ENCODE measurements at places on chromosomes 2 and 18.

DNA sequence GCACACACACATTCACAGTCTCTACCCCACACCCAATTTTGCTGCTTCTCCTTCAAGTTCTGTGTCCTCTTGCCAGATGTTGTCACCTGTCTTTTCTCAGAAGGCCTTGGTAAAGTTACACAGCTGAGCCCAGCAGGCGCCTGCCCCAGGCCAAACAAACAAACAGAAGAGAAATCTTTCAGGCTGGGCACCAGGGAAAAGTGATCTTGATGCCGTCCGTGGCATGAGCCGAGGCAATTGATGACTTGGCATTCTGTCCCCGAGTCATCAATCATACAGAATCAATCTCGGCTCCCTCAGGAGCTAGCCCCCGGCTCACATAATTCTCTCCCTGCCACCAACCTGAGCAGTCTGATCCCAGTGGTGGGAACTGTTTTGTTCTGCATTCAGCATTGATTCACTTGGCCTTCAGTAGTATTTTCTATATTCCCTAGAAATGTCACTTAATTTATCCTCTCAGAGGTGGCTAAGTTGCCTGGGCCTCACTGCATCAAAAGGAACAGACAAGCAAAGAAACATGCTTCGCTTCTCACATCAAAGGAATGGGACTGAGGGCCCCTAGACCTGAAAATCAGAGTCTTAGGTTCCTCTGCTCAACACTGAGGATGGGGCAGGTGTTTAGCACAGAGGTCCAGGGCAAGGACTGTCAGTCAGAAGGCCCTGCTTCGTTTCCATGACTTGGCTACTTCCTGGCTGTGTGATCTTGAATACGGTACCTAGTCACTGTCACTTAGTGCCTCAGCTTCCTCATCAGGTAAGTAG lies 278.8 kb upstream of the CELF4 start:
- no peak for DNase-seq

GRCh38 chr18:51092117-51092516 lies 62.1 kb downstream of the SMAD4 start:
- no peak for DNase-seq

- DNase-seq: no peak
Measured at GRCh38 chr2:239118675-239119211, 270.9 kb downstream of the TWIST2 start.

DNA sequence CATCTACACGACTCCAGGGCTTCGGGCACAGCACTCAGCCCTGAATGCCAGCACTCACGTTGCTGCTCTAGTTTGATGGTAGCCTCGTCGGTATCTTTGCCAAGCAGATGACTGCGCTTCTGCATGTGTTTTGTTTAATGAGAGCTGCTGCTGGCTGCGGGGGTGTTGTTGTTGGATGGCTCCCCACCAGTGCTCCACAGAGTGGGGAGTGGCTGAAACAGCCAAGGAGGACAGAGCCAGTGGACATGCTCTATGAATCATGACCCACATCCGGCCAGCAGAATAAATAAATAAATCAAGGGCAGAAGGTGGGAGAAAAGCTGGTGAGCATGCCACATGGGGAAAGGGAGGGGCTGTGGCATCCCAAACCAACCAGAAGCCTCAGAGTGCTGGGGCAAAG lies 131.2 kb upstream of the SOX11 start:
- no peak for DNase-seq

GRCh38 chr2:220478305-220479058 lies 851.1 kb downstream of the SLC4A3 start:
- no peak for DNase-seq

GRCh38 chr2:41900101-41900577 lies 147.7 kb upstream of the PKDCC start:
- no peak for DNase-seq

- DNase-seq: no peak
Measured at GRCh38 chr18:8754995-8755960, 49.9 kb downstream of the MTCL1 start.

- no peak for DNase-seq
Measured at GRCh38 chr18:79617511-79618500, 61.8 kb upstream of the CTDP1 start.

DNA sequence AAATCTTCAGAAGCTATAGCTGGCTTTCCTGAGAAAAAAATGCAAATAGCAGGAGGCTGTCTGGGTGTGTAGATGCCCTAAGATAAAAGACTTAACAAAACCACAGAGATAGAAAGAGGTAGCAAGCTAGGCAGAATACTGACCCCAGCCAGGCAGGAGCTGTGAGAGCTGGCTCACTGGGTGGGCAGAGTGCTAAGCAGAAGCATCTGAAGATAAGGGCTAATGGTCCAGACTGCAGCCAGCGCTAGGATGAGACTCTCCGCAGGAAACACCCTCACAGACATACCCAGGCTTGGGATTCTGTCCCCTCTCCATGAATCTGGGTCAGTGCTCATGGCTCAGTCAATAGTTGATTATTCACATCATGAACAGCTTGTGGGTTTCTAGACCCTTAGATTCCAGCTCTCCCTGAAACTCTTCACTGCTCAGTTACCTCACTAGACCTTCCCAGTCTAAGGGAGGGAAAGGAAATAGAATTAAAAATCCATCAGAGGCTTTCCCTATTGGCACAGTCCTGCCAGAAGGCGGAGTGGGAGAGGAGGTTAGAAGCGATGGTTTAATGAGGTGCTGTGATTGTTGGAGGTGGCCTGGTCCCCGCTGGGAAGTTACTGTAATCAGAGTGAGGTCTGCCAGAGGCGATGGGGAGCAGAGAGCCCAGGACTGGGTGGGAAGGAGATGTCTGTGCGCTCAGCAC lies 21.4 kb upstream of the CCBE1 start:
- no peak for DNase-seq
